ENCODE measurements at places on chromosomes 7 and 10. TPM values are rescaled to one million over a fixed set of nuclear protein-coding genes. Genes with fewer than 3 reads are reported as not detected.
A peak's percentile ranks its signal among the peaks of the same experiment; 100 is the strongest.

DNA sequence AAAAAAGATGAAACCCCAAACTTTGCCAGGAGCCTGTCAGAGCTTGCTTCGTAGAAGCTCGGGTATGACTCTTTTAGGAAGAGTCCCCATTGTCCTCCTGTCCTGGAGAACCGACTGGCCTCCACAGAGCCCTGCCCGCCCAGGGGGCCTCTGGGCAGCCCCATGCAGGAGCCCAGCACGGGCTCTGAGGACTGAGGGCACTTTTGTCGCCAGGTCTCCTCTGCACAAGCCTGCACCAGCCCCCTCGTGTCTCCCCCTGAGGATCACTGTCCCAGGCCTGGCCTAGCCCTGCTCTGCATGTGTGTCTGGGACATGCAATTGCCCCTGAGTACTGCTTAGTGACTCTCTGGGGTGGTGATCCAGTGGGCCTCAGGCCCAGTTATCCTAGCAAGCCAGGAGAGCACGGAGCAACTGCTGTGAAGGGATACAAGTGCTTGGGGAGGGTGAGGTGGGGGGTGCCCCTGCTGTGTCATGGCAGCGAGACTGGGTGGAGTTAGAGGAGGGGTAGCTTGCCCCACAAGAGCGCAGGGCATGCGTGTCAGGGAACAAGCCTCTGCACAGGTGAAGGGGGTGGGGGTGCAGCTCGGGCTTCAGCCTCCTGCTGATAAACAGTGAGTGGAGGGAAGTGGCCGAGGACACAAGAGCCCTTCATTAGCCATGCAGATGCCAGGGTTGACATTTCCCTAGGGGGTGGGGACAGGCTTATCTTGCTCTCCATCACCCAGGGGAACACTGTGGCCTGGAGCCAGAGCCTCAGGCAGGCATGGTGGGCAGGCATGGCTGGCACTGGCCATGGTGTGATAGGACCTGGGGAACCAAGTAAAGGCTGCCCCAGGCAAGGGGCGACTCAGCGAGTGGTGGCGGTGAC lies 143.4 kb downstream of the C10orf105 start:
- no peak for DNase-seq

GRCh38 chr10:9811601-9812000 lies 1206.1 kb upstream of the CELF2 start:
- no peak for DNase-seq

Gene ADRA2A
- total RNA-seq = not detected

- no peak for DNase-seq
Measured at GRCh38 chr7:106260136-106260561, 24.6 kb downstream of the NAMPT start.

DNA sequence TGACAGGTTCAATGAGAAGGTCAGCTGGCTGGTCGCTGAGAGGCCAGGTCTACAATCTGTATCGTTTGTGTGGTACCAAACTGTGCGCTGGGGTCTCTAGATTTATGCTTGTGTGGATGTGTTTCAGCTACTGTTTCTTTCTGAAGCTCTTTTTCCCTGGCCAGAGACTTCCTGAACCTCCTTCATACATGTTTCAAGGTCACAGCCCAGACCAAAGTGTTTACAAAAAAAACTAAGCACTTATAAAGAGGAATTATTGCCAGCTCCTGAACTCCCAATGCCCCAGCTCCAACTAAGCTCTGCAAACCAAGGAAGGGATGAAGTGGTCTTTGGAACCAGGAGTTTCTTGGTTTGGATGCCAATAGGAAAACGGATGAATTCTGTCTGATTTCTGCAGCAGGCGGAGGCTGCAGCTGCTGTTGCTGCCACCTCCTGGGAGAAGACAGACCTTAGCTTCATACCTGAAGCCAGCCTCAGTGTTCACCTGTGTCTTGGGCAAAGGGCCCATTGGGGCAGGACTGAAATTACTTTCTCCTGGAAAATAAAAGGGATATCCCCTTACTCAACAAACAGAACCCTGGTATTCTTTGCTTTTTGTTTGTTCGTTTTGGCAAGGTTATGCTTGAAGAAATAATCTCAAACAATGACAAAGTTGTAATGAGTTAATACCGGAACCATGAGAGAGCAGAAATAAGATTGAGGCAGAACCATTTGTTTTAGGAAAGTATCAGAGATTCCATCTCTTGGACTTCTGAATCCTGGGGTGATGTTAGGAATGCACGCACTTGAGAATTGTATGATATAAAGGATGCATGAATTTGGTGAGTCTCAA lies 24.6 kb upstream of the MKLN1 start:
- peak; percentile 34 for DNase-seq

GRCh38 chr7:18566829-18567228 lies 71.3 kb downstream of the HDAC9 start:
- no peak for DNase-seq

Gene MMRN2
- total RNA-seq = not detected

Gene TMUB1
- total RNA-seq = 39.5 TPM

Gene OGDHL
- not detected for total RNA-seq

DNA sequence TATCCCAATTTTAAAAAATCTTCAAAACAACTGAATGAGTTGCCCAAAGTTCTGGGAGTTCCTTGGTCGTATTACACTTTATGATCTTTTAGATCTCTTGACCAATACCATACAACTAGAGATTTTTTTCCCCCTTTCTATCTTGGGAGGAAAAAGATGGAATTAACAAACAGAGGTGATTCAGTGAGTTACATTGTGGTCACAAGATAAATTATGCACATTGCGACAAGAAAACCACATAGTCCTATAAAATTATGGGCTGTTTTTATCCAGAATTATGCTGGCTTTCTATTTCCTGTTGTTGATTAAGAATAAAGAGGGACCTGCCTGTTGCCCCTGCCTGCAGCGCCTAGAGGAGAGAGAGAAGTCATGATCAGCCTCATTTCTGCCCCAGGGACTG lies 8.2 kb upstream of the SGPL1 start:
- no peak for DNase-seq

Gene CUL2
- total RNA-seq = 36.0 TPM

DNA sequence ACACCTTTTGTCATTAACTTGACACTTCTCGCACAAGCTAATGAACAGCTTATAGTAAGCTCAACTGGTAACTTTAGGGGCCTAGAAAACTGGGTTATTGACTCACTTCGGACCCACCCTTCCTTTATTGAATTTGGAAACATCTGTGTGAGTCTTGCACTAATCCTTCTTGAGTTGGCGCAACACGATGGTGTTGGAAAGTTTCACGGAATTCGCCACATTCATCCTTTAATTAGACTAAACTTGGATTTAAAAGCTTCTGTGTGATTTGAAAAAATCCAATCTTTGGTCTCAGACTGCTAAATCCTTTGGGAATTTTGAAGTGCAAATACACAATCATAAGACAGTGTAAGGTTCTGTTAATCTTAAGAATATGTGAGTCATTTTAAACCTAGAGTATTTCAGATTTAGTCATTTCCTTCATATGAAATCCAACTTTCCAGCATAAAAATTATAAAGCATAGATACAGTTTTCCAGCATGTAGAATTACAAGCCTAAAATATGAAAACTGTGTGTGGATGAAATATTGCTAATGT lies 15.1 kb downstream of the FZD8 start:
- no peak for DNase-seq

Gene SRRM3
- total RNA-seq = not detected

Gene PRPS1L1
- not detected for total RNA-seq

DNA sequence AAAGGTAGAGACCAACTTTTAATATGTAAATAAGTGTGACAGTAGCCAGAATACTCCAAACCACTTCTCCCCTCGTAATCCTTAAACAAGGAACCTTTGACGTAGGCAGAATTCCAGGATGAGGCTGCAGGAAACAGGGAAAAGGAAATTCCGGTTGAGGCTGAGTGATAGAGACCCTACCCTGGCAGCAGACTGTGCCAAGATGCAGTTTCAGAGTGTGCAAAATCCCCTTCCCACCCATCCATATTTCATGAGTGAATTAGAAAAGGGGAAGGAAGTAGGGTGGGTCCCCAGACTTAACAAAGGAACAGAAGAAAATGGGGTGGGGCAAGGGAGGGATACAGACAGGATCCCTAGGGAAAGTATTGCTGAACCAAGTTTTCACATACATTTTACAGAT lies 143.0 kb downstream of the RAPGEF5 start:
- DNase-seq = no peak

DNA sequence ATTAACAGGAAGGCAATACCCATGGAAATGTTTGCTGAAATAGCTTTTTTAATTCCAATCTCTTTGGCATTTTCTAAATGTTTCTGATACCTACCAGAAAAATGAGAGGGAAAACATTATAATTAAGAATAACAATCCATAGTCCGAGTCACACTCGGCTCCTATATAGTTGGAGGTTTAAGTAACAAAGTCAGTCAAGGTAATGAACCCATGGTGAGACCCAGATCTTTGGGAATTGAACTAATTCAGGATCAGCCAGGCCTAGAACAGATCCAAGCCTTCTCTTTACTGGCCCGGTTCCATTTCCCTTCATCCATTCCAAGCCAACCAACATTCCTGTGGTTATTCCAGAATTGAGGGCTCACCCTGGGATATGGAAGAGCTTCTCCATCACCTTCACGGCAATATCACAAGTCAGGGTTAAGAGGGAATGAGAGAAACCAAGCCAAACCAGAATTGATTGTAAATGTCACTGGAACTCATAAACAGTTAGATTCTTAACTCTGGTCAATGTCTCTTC lies 28.3 kb downstream of the ABCB4 start:
- no peak for DNase-seq

Gene ANKRD1
- total RNA-seq = not detected

GRCh38 chr7:122518488-122518887 lies 180.4 kb downstream of the RNF133 start:
- DNase-seq = no peak

- no peak for DNase-seq
Measured at GRCh38 chr7:155163696-155164095, 93.6 kb downstream of the HTR5A start.

DNA sequence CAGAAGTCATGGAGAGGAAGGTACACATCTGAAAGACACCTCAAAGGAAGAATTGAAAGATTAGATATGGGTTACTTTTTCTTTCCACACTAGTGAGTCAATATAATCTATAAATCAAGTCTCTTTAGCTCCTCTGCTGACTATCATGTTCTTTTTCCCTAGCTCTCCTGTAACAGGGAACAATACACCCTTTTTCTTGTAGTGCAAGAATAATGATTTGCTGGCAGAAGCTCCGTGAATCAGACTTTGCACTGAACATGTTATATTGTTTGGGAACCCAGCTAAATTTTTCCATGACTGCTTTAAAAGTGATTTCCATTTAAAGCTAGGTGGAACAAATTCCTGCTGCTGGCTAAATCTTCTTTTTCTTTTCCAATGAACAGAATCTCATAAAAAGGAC lies 756.6 kb upstream of the C7orf33 start:
- DNase-seq = no peak

- DNase-seq = peak; percentile 40
Measured at GRCh38 chr10:69124563-69125268, 738 bp downstream of the VPS26A start.

Gene TUBB8
- not detected for total RNA-seq

Gene SPDYE6
- total RNA-seq = not detected

- DNase-seq = no peak
Measured at GRCh38 chr10:103193820-103194529, 903 bp upstream of the NT5C2 start.

GRCh38 chr10:22174442-22174841 lies 43.4 kb downstream of the EBLN1 start:
- no peak for DNase-seq

Gene ADAM22
- 0.74 TPM for total RNA-seq

DNA sequence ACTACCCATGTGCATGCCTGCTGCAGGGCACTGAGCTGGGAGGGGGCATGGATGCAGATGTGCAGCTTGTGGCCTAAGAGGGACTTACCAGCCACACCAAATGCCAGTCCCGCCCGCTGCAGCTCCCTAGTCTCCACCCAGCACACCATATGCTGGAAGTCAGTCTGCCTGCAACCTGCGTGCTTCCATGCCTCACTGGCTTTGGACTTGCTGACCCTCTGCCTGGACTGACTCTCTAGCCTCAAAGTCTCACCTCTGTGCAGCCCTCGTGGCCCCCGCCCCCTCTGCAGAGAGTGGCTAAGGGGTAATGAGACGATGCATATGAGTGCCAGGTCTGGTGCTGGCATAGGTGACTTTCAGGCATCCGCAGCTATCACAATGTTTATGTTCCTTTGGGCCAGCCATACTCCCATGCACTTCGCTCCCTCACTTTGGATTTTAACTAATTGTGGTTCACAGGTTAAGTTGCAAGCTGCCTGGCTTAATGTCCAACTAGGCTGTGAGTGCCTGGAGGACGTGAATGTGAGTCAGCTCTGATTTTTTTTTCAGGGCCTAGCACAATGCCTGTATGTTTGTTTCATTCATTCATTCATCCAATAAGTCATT lies 21.7 kb downstream of the TRIM8 start:
- no peak for DNase-seq

GRCh38 chr10:94174838-94175237 lies 181.1 kb downstream of the PLCE1 start:
- DNase-seq = no peak

- no peak for DNase-seq
Measured at GRCh38 chr7:19772841-19773760, at the start of gene TMEM196. TSS of gene TMEM196 (minus strand) at chr7:19773617. CDS start at chr7:19772696, 921 bp downstream.

GRCh38 chr10:79384773-79385391 lies 37.6 kb downstream of the PPIF start:
- DNase-seq = no peak
